ENCODE measurements at places on chromosomes 16 and 17.

DNA sequence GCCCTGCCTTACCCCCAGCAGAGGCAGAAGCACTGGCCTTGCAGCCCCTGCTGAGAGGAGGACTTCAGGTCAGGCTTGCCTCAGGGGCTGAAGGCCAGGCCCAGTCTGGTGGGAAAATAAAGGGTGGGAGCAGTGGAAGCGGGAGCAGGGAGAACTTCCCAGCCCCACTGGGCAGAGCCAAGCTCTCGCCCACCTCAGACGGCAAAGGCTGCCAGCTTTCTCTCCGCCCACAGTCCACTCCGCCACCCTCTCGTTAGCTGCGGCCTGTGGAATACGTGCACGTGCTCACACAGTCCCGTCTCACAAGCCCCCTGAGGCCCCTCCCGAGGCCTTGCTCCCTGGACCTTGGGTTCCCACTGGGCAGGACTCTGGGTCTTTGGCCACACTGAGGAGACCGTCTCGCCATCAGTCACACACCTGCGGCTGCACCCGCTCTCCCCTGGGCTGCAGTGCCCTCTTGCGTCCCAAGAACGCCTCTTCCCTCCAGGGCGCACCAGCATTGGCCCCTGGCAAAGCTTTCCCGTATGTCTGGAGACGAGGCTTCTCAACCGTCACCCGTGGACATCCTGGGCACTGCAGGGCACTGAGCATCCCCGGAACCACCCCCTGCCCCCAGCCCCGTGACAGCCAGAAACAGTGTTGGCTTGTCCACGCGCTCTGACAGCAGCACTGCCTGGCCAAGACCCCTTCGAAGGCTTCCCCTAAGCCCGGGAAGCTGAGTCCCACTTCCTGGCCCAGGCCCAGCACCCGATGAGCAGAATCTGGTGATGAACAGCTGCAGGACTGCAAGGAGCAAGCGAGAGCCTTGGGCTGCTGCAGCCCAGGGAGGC lies 8.3 kb downstream of the MRPL28 start:
- peak; percentile 67 for DNase-seq

GRCh38 chr17:8966926-8967325 lies 1.4 kb upstream of the PIK3R5 start:
- DNase-seq, result no peak

- DNase-seq, result no peak
Measured at GRCh38 chr17:68420065-68420464, 37.2 kb downstream of the WIPI1 start.

GRCh38 chr17:46975287-46975686 lies 3.8 kb downstream of the RPRML start:
- DNase-seq, result no peak

DNA sequence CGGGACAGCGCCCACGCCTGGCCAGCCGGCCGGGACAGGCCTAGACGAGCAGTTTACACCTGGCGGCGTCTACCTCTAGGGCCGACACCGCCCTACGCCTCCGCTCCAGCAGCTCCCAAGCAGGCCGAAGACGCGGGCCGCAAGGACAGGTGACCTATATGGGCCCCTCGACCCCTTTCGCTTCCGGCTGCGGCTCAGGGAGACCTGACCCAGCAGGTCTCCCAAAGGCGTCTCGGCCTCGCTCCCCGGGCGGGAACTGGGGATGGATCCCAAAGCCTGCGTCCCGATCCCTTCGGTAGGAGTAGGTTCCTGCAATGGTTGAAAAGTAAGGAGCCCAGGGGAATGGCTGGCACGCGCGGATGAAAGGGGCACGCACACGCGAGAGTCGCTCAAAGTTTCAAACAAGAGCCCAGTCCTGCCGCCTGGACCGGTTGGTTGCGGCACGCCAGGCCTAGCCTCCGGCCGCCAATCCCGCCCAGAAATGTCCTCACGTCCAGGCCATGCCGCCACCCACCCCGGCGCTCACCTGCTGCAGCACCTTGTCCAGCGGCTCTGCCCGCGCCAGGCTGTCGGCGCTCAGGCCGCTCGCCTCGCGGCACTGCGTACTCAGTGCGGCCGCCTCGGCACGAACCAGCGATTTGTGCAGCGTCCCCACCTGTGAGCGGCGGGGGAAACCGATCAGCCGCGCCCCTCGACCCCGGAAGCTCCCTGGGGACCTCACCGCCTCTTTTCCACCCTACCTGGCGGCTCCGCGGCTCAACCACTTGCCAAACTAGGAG lies 630 bp downstream of the ESRP2 start:
- no peak for DNase-seq

DNA sequence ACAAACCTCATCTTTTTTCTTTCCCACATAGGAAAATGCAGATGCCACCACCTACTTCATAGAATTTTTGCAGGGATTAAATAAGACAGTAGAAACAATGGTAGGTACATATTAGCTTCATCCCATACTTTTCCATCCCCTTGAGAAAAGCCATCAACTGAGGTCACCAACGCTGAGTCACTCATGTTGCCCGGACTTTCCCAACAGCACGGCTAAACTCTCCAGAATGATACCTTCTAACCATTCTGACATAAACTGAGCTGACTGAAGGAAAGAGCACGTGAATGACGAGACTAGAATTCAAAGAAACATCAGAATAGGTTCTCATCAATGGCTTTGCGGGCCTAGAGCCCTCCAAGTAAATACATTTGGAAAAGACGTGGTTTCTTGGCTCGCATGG lies 146.0 kb upstream of the RCVRN start:
- peak; percentile 54 for DNase-seq

Measured in fibroblast of skin of scalp (primary cell).